ENCODE measurements at places on chromosomes 11 and 22.
A peak's percentile ranks its signal among the peaks of the same experiment; 100 is the strongest.

DNA sequence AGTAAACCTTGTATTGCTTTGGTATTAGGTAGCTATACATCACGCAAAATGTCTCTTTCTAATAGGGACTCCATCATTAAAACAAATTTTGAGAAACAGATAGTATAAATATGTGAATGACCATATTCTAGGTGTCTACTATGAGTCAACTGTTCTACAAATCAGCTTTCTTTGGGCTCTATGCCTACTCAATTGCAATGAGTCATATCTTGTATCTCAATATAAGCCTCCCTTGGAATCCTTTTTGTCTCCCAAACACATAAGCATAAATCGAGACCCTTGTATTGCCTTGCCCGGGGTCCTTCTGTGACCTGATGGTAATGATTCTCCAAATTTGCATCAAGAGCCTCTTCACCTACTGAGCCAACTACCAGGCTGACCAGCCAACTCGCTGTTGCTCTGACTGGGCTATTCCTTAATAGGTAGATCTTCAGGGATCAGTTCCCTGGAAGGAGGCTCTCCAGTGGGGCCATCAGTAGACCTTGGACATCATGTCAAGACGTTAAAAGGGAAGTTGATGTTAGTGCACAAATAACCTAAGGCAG, 22.2 kb downstream of the BLID start:
- no peak for DNase-seq

DNA sequence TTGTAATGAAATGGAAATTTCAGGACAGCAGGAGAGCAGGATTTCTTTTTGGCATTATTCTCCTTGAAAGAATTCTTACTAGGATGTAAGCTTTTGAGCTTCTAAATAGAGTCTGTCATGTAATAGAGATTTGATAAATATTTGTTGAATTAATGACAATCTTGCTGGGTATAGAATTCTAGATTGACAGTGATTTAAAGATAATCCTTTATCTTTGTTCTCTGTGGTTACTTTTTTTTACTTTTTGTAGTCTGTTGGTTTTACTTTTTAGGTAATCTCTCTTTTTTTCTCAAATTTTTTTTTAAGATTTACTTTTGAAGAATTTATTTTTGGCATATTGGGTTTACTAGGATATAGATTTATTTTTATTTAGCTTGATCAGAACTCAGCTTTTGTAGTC, 54.8 kb downstream of the TMEM135 start:
- DNase-seq = no peak

- no peak for DNase-seq
These were observed 5.1 kb downstream of the CARS1 start for GRCh38 chr11:3052109-3052479.

DNA sequence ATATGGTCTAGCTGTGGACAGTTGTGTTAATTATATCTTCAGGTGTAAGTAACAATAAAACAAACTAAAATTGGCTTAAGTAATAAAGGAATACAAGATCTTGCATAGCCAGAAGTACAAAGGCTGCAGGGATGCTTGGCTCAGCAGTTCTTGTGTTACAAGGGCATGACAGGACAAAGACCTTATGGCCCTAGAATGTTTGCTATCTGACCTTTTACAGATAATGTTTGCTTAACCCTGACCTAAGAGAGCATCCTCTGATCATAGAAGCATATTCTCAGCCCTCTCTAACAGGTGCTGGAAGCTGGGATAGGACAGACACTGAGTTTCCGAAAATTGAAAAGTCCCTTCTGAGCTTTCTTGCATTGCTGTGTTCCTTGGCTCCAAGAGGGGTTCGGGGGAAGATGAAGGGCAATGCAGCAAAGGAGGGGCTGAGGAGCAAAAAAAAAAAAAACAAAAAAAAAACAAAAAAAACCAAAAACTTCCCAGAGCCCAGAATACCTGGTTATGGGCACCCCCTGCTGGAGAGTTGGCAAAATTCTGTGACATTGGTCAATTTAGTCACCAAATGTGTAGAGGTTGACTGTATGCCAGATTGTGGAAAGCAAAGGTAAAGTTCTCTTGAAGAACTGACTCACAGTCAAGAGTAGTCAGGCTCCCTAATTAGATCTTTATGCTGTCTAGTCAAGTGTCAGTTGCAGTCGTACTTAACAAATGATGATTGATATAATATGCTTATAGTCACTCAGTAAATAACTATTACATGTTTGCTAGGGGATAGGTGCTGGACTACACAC, 10.4 kb upstream of the HIKESHI start:
- DNase-seq = peak; percentile 42

GRCh38 chr11:126491092-126491491, 135.6 kb downstream of the ST3GAL4 start:
- no peak for DNase-seq
